Stimulated activated CD4-positive, alpha-beta T cell treated with anti-CD3 and anti-CD28 coated beads, Interleukin-1b, Interleukin-23, amount 100 ng/mL, for 1 hour (primary cell): ENCODE measurements at places on chromosomes 6 and 20.

- DNase-seq = no peak
Observed at GRCh38 chr6:36924131-36924530, 30.4 kb upstream of the PI16 start.

DNA sequence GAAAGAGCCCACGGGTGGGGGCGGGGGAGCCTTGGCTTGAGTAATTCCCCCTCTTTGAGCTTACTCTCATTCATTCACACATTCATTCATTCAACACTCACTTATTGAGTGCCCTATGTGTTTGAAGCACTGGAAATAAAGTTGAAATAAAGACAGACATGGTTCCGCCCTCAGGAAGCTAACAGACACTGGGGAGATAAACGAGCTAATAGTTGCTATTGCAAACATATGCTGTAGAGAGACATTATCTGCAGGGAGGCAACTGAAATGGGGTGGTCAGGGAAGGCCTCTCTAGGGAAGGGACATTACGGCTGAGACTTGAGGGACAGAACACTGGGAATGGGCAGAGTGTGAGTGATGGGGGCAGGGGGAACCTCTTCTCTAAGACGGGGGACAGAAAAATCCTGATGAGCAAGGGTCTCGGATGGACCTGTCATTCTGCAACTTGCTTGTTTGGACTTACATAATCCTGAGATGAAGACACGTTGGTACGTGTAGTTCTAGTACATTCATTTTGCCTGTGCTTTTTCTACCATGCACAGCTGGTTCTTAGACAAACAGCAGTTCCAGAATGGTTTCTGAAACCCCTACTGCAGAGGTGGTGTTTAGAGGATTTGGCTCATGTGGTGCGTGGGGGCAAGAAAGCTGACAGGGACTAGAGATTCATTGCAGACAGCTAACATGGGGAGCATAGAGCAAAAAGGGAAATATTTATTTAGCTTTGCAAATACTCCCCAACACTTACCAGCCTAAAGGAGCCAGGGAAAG is 71.1 kb upstream of the BLCAP start:
- no peak for DNase-seq

DNA sequence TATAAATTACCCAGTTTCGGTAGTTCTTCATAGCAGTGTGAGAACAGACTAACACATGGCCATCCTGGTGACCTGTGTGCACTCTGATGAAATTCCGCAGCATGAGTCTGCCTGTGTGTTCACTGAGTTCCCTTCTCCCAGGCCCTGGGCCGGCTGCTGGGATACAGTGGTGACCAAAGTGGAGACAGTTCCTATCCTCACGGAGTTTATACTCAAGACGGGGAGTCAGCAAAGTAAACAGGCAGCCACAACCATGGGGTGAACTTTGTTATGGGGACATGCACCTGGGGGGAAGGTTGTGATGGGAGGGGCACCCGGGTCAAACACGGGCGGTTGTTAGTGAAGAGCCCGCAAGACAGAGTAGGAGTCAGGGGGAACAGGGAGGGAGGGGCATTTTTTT is 202.0 kb downstream of the CDH4 start:
- no peak for DNase-seq

DNA sequence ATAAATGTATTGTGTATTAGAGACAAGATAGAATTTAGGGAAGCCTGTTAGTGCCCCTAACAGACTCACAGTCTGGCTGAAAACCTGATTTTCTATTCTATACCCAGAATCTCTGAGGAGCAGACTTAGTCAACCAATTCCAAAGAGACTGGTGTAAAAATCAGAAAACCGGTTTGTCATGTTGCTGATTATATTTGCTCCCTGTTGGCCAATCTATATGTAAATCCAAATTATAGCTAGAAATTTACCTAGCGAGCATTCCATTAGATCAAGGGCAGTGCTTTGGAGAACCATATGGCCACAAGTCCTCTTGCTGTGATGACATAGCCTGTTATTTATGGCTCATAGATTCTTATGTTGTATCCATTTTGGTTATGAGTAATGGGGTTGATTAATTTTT is 4.8 kb downstream of the NFYA start:
- DNase-seq = no peak

DNA sequence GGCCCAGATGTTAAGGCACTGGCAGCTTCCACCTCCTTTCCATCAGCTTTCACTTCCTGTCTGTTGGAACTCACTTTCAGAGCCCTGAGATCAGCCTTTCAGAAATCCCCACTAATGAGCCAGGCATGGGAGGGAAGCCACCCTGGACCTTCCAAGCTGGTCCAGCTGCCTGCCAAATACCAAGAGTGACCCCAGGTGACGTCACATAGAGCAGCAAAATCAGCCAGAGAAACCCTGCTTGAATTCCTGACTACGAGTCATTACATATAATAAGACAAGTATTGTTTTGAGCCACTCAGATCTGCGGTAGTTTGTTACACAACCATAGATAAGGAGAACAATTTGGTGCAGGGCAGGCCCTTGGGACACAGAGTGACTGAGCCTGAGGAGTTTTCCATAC is 556.0 kb upstream of the JAG1 start:
- DNase-seq = no peak

DNA sequence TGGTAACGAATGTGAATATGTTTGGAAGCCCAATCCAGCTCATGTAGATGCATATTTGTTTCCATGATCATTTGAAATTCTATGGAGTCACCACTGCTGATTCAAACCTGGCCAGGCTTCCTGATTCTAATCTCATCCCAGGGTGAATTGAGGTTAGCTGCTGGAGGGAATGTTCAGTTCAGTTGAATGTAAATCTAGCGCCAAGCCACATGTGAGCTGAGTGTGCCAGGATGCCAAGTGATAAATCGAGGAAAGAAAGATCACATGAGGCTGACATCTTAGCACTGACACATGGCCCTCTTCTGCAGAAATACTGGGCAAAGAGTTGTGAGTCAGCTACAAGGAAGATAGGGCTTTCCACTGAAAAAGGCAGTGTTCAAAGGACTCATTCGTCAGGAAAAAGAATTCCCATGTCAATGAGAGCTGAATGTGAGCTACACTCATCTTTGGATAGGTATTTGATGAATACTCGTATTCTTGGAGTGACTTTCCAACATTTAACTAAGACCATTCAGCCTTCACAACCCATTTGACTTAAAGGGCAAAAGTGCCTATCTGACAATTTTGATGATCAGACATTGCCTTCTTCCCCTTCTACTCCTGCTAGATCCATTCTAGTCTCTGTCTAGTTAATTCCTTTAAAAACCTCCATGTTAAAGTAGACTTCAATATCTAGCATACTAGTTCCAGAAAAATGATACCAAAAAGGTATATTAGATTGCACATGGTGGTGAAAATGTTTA is 172.1 kb downstream of the MTFR2 start:
- DNase-seq = no peak

DNA sequence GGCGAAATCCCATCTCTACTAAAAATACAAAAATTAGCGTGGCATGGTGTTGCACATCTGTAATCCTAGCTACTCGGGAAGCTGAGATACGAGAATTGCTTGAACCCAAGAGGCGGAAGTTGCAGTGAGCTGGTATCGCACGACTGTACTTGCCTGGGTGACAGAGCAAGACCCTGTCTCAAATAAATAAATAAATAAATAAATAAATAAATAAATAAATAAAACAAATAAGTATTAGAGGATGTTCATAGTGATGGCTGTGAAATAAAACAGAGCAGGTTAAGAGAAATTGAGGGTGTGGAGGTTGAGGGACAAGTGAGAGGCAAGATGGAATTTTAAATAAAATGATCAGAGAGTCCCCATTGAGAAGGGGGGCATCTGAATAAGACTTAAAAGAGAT is 124.7 kb upstream of the DST start:
- no peak for DNase-seq

GRCh38 chr20:20411836-20412235 is 43.9 kb downstream of the INSM1 start:
- DNase-seq = no peak

- no peak for DNase-seq
Observed at GRCh38 chr20:62305765-62306413, 3.1 kb downstream of the ADRM1 start.

DNA sequence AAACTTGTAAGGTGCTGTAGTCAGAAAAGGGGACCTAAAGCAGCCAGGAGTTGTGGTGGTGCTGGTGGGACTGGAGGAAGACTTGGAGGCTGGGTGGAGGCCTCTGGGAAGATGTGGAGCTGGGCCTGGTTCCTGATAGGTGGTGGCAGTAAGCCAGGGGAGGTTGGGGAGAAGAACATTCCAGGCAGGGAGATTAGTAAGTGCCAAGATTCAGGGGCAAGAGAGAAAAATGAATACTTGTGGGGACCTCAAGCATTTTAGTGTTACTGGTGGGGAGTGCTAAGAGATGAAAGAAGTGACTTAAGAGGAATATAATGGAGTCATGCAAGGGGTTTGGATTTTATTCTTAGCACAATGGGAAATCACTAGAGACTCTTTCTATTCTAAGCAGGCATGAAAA is 79.0 kb upstream of the B3GAT2 start:
- DNase-seq = no peak

- no peak for DNase-seq
Observed at GRCh38 chr6:148140772-148141557, 201.7 kb upstream of the SASH1 start.

DNA sequence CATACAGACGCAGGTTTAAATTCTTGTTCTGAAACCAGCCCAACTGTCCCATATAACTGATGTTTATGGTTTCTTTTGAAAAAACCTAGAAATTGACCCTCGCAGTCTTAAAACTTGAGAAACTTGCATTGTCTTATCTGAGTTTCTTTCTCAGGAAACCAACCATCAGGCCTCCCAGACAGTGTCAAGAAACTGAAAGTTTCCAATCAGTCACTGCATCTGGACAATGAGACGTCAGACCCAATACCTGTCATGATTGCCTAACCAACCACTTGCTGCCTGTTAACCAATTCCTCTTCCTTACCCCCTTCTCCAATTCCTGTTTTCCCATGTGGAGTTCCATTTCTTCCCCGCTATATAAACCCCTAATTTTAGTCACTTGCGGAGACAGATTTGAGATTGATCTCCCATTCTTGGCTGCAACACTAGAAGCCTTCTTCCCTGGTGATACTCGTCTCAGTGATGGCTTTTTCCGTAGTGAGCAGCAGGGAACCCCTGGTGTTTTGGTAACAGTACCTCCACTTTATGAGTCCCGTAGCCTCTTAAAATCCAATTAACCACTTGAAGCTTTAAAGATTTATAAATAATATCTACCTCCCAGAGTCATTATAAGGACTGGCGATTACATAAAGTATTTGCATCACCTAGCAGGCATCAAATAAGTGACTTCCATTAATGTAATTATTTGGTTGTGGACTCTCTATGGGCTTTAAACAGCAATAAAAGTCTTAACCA is 49.3 kb downstream of the GPR63 start:
- no peak for DNase-seq

DNA sequence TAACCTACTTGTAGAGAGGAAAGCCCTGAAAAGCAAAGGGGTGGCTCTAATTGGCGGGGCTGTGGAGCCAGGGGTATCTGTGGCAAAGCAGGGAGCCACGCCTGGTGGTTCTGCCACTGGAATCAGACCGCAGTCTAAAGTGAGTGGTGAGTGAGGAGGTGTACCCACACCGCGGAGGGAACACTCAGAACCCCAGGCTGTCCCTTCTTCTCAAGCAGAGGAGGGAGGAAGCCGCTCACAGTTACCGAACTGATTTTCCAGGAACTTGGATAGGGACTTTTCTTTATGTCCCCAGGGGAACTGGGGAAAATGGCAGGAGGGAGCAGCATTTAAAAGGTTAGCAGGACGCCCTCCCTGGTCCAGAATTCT is 287.2 kb downstream of the TAF4 start:
- no peak for DNase-seq

DNA sequence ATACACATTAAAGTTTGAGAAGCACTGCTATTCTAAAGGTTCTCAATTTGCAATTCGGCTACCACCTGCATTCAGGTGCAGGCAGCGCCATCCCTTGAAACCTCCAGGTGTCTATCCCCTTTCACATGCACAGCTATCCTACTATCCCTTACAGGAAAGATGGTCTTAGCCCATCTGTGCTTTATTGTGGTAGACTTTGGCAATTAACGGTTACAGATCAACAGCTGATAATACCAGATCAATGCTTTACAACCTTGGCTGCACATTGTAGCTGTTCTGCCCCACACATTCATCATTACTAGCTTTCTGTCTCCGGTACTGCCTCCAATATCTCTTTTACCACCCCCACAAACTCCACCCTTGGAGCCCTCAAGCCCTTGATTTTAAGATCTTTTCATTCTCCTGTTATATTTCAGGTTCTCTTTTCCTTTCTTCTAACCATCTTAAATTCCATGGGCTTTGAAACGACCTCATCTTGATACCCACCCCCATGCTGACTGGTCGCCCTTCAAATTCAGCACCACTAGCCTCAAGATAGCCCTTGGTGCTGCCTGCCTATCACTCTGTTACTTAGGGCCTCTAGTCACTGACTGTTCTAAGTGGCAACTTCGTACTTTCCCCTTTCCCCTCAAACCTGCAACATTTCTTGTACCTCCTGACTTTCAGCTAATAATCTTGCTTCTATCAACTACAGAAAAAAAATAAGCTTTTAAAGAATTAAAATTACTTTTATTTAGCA is 50.8 kb downstream of the SPTLC3 start:
- DNase-seq = no peak

DNA sequence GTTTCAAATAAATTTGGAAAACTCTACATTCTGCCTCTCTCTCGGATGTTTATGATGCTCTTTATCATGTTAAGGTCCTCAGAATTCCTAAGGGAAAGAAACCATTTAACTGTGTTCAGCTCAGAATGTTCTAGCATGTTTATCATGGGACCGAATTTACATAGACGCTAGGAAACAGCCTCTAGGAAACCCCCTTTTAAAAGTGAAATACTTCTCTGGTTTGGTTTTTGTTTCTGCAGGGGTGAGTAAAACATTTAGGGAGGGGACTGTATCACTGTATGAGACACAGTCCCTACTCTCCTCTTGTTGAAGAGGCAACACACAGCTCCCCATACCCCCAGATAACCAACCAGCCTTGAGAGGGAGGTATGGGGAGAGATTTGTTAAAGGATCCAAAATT is 267.6 kb upstream of the SUPT3H start:
- DNase-seq = no peak

- no peak for DNase-seq
Observed at GRCh38 chr6:52420668-52421358, 671 bp downstream of the EFHC1 start.

DNA sequence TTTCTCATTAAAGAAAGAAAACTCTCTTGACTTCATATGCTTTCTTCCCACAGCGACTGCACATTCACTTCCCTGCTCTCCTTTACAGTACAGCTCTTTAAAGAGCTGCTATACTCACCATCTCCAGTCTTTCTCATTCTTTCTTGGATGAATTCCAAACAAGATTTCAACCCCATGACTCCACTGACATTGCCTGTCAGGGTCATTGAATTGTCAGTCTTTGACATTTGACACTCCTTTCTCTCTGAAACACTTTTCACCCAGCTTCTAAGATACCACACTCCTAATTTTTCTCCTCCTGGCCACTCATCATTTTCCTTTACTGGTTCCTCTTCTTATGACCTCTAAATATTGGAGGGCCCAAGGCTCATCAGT is 811 bp upstream of the ARMH2 start:
- no peak for DNase-seq

GRCh38 chr6:79042799-79043126 is 35.3 kb downstream of the PHIP start:
- DNase-seq = no peak

- no peak for DNase-seq
Observed at GRCh38 chr6:29927275-29927569, 15.1 kb upstream of the HLA-A start.

- DNase-seq = no peak
Observed at GRCh38 chr6:79455446-79455845, 81.8 kb downstream of the LCA5 start.

- DNase-seq = no peak
Observed at GRCh38 chr6:5172897-5173474, 87.8 kb downstream of the LYRM4 start.
